ENCODE measurements at places on chromosomes 2 and 18.
A peak's percentile ranks its signal among the peaks of the same experiment; 100 is the strongest.

DNA sequence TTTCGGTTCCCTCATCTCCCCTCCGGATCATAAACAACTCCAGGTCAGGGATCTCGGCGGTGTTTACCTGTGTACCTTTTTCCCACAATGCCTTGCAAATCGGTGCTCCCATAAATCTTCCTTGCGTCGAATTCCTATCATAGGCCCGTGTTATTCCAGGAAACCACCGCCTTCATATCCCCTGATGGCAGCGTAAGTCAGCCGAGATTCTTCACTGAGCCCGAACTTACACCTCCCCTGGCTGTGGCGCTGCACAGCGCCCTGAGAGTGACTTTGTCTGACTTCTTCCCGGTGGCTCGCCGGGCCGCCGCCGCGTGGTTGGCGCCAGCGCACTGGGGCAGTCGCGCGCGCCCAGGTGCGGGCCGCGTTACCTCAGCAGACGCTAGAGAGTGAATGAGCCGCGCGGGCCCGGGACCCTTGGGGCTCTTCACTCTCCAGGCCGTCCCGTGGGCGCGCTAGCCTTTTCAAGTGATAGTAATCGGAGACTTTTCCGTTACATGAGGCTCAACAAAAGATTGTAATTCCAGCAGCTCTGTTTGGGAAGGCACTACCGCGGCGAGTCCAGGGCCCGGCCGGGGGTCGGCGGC lies 101.6 kb downstream of the SPTBN1 start:
- peak; percentile 44 for DNase-seq

GRCh38 chr18:59718108-59718463 lies 20.9 kb upstream of the CCBE1 start:
- DNase-seq = no peak

- DNase-seq = no peak
Measured at GRCh38 chr2:23069923-23070322, 315.1 kb upstream of the KLHL29 start.

GRCh38 chr2:11102466-11102865 lies 52.8 kb upstream of the SLC66A3 start:
- DNase-seq = no peak

DNA sequence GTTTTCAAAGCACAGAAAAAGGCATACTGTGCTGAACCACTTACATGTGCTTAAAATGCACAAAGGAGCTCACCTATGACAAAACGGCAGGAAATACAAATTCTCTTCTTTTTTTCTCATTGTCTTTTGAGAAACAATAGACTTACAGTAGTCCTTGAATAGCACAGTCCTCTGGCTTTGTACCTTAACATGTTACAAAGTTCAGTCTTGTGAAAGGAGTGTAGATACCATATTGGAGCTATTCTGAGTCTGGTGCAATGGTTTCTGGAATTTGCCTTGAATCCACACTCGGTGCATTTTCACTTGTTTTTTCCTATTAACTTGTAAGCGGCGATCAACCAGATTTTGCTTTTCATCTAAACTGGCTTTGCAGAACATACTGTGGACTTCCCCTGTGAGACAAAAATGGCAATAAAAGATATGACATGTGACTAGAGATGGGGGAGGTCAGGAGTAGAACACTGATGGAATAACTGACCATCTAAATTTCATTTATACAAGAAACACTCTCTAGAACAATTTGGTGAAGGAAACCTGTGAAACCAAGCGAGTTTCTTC lies 109.7 kb downstream of the METTL8 start:
- DNase-seq = no peak

- DNase-seq = no peak
Measured at GRCh38 chr2:151823651-151824050, 4.6 kb downstream of the ARL5A start.

GRCh38 chr2:11551569-11552259 lies 17.9 kb downstream of the GREB1 start:
- DNase-seq = no peak

GRCh38 chr2:217555081-217555876 lies 447.5 kb downstream of the TNS1 start:
- DNase-seq = no peak

DNA sequence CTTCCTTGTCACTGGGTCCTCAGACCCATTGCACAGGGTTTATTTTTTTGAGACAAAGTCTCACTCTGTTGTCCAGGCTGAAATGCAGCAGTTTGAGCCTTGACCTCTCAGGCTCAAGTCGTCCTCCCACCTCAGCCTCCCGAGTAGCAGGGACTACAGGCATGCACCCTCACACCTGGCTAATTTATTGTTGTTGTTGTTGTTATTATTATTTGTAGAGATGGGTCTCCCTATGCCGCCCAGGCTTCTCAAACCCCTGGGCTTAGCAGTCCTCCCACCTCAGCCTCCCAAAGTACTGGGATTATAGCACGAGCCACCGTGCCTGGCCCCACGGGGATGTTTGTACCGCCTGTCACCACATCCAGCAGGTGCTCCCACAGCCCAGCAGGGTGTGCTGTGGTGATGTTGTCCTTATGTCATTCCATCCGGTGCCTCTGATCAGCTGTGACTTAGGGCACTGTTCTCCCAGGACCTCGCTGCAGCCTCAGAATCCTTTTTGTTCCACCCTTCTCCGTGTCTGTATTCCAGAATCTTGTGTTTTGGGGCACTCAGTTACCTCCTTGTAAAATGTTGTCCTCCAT lies 182.3 kb downstream of the INO80D start:
- DNase-seq = no peak

- DNase-seq = no peak
Measured at GRCh38 chr18:23970161-23971096, 44.1 kb upstream of the TTC39C start.

DNA sequence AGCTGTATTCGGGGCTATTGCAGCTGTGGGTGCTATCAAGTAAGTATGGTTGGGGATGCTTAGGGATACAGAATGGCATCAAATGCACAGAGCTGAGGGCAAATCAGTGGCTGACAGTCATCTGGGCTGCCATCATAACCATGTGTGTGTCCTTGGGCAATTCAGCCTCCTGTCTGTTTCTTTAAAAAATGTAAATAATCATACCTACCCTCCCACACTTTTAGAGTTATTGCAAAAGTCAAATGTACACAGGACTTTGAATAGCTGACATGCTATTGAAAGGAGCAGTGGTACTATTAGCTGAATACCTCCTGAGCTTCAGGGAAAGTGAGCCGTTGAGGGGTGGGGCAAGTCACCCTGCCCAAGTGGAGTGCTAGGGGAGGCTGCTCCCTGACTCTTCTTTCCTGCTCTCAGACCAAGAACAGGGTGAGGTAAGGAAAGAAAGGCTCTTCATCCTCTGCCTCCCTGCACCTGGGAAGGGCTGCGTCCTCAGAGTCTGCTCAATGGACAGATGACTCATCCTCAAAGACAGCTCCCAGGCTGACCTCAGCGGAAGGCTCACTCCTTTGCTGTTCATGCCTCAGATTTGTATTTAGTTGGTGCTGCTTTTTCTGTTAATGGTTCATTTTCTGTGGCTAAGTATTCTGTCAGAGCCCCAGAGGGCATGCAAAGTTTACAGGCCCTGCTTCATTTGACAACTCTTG lies 54.9 kb upstream of the BZW1 start:
- no peak for DNase-seq

DNA sequence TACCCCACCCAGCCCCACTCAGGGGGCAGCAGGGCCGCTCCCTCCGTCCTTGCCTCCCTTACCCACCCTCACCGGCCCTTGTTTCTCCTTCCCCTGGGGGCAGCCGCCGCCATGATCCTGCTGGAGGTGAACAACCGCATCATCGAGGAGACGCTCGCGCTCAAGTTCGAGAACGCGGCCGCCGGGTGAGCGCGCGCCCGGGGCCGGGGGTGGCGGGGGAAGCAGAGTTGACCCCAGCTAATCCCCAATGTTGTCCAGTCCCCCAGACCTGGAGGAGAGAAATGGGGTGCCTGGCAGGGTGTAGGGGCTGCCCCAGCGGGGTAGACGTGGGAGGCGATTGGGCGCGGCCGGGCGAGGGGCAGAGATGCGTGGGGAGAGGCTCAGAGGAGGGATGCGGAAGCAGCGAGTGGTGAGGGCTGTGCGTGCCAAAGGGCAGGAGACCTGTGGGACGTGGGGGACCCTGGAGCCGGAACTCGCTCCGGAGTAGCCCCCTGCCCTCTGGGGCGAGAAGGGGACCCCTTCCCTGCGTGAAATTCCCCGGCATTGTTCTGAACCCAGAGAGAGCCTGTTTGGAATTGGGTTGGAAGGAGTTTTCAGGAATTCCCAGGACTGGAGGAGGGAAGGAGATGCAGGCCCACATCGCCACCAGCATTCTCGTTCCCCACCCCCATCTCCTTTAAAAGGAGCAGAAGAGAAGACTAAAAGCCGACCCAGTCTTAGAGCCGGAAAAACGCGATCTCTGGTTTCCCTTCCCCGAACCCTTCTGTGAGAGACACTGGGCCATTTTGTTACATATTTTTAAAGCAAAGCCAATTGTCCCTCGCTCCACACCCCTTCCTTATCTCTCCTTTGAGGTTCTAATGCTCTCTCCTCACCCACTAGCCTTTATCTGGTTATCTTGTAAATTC lies 625 bp downstream of the ARPC2 start:
- DNase-seq = peak; percentile 41

DNA sequence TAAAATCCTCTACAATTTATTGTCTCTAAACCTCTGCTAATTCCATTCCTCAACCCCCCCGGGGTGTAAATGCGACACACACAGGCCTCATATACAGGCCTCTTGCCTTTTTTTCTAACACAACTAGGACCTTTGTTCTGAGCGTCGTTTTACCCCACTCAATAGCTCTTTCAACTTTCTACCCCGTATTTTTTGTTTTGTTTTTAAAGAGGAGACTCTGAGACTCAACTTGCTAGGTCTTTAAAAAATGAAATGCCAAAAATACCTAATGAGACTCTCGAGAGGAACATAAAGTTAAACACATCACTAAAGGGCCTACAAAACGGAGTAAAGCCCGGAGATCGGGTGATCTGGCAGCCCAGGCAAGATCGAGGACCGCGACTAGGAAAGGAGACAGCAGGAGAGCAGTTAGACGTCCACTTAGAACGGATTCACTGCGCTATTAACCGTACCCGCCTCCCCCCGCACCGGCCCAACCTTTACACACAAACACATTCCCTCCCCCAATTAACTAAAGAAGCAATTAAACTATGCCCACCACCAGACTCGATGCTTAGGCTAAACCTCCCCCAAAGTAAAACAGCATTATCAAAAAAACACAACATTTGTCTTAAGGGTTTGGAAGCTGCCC lies 1.7 kb downstream of the TRIP12 start:
- DNase-seq = no peak

GRCh38 chr2:190947141-190947540 lies 66.5 kb downstream of the GLS start:
- no peak for DNase-seq

- DNase-seq = no peak
Measured at GRCh38 chr2:141331127-141331526, 799.7 kb downstream of the LRP1B start.

DNA sequence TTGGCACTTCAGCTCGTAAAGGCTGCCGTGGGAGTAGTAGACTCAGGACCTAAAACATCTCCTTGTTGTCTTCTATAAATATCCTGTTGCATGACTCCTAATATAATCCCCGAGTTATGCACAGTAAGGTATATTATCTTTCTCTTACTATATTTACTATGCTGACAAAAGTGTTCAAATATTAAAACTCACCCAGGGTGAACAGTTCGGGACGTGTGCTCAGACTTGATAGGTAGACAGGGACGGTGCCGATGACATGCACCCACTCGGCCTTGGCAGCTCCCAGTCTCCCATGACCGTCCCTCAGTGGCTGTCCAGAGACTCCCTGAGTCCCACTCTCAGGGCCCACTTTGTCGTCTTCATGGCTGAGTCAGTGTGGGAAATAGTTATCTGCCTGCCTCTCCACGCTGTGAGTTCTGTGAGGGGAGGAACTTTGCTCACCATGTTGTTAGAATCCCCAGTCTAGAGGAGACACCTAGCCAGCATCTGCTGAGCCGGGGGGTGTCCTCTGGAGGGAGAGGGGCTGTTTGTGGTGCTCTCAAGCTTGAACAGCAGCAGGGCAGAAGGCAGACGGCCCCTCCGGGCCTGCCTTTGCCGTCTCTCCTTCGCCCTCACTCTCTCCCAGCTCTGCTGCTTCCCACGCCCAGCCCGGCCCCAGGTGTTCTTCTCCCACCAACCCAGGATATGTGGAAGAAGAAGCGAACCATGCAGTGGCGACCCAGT lies 75.0 kb downstream of the DGKD start:
- no peak for DNase-seq
